ENCODE measurements at places on chromosomes 6 and 20.

GRCh38 chr6:44056392-44057237 lies 70.6 kb downstream of the MRPL14 start:
- DNase-seq, result no peak

DNA sequence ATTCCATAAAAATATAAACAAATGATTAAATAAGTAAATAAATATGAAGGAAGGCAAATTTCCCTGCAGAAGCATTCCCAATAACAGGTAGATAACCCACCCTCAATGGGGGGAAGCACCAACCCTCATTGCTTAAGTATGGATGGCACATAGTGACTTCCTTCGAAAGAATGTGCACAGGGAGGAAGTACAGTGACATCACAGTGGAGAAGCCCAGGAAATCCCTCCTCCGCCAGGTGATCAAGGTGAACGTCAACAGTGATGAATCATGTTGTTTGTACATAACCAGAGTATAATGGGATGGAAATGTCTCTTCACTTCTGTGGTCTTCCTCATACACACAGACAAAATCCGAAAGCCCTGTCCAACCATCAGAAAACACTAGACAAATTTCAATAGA lies 267.9 kb downstream of the THBS2 start:
- no peak for DNase-seq

GRCh38 chr6:130632277-130632676 lies 194.9 kb upstream of the SMLR1 start:
- no peak for DNase-seq

GRCh38 chr20:31858760-31859083 lies 11.6 kb downstream of the DUSP15 start:
- no peak for DNase-seq

- DNase-seq, result no peak
These were observed 28.4 kb upstream of the GLP1R start for GRCh38 chr6:39020136-39020535.

GRCh38 chr6:154230910-154231595 lies 125.5 kb downstream of the IPCEF1 start:
- DNase-seq, result no peak

- DNase-seq, result no peak
These were observed 211.4 kb downstream of the ERMARD start for GRCh38 chr6:169962604-169963469.

GRCh38 chr6:84788689-84789088 lies 24.3 kb upstream of the TBX18 start:
- no peak for DNase-seq

DNA sequence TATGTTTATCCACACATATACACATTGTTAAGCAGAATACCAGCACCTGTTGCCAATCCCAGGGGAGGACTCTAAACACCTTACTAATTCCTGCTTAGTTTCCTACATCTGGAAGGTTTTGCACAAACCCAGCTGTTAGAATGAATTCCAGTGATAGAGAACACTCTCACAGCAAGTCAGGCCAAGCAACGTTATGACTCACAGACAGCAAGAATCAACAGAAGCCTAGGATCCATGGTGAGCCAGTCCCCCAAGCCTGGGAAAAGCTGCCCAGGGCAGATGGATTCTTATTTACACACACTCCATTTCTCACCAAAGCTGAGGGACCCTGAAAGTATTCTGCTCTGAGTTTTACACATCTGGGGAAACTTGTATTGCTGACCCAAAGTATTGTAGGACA lies 291.7 kb downstream of the SLC35F1 start:
- DNase-seq, result no peak

GRCh38 chr6:32816746-32817204 lies at the start of gene HLA-DOB:
HLA-DOB (minus strand) TSS chr6:32817002; CDS start chr6:32816951, 51 bp downstream.
- no peak for DNase-seq

DNA sequence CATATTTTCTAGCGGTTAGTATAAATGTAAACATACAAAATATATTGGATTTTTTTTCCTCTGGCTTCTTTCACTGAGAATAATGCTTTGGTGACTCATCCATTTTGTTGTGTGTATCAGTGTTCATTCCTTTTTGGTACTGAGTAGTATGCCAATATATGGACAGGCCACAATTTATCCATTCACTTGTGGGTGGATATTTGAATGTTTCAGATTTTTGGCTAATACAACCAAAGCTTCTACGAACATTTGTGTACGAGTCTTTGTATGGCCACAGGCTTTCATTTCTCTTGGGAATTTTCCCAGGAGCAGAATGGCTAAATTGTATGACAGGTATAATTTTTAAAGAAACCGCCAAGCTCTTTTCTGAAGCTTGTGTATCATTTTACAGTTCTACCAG lies 677.5 kb downstream of the HDGFL1 start:
- no peak for DNase-seq

GRCh38 chr6:145483191-145483996 lies 251.9 kb downstream of the EPM2A start:
- DNase-seq, result no peak

DNA sequence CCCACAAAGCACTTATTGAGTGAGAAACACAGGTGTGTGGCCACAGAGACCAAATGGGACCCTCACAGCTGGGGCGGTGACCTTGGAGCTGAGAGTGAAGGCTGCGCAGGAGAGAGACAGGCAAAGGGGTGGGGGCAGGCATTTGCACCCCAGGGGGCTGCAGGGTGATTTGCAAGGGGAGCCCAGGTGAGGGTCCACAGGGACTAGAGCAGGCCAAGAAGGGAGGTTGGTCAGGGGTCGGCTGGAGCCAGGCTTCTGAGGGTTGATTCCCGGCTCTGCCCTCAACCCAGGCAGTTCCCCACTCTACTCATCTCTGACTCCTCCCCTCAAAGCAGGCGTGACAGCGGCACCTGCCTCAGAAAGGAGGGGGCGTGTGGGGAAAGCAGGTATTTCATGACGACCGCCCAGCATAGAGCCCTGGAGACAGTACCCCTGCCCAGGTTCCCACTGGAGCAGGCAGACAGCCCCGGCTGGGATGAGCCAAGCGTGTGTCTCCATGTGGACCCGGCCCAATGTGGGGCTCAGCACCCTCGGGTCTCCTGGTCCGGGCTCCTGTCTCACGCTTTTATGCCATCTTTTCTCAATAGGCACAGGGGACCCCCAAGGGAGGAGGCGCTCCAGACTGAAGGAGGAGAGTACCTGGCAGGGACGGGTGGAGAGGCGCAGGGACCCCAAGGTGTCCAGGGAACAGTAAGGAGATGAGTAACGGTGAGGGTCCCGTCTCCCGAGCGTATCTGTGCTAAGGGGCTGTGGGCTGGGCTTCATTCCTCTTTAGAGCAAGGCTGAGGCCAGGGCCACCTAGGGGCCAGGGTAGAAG lies 3.1 kb upstream of the MRGBP start:
- no peak for DNase-seq

GRCh38 chr6:102986086-102986485 lies 1592.6 kb downstream of the GRIK2 start:
- DNase-seq, result no peak

DNA sequence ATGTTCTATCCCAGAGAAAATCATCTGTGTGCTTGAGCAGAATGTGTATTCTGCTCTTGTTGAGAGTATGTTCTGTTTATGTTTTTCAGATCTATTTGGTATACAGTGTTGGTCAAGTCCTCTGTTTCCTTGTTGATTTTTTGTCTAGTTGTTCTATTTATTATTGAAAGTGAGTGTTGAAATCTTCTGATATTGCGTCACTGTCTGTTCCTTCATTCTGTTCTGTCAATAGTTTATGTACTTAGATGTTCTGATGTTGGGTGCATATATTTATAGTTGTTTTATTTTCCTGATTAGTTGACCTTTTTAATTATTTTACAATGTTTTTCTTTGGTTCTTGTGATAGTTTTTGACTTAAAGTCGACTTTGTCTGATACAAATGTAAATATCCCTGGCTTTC lies 458.7 kb upstream of the HSF2 start:
- no peak for DNase-seq

- DNase-seq, result no peak
These were observed 165.6 kb downstream of the ZFP64 start for GRCh38 chr20:52025938-52026337.

DNA sequence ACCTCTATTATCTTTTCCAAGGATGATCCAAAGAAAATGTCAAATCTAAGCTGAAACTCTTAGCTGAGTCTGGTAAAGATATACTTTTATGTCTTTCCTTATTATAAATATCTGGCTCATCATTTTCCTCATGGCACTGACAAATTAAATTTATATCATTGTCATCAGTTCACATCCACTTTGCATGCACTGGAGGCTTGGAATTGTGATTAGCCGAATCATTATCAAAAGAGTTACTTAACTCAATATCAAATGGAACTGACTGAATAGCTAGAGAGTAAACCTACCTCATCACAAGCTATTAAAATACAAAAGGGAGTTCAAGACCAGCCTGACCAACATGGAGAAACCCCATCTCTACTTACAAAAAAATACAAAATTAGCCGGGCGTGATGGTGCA lies 713.9 kb upstream of the MARCKS start:
- DNase-seq, result no peak

DNA sequence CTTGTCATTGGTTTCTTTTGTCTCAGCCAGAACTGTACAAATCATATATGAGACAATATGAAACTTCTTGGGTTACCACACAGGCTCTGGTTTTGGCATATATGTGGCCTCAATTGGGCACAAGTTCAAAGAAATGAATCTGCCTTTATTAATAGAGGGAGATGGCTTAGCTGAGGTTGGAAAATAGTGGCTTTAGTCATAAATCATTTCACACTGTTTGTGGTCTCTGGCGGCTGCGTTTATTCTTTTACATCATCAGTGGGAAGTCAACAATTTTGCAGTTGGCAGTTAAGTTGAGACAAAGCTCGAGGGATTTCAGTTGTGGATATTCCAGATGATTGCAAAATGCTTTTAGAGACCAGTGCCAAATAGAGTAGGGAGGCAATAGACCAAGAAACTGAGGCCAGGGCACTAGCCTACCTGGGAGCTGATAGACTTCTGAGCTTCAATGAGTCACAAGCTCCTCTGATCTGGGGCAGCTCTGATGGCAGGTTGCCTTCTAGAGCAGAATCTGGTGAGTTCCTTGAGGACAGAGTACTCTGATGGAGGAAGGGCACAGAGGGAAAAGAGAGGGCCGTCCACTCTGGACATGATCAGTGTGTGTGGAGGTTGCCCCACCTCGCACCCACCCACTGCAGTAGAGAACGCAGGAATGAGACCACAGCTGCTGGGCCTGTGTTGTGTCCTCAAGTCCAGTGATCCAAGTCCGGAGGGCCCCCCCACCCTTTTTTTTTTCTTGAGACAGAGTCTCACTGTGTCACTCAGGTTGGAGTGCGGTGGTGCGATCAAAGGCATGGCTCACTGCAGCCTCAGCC lies 73.5 kb downstream of the ARMC2 start:
- no peak for DNase-seq

- DNase-seq, result no peak
These were observed 12.3 kb upstream of the HDDC2 start for GRCh38 chr6:125314009-125314581.

GRCh38 chr6:24854077-24854666 lies 55.5 kb upstream of the ARMH2 start:
- DNase-seq, result no peak
